ENCODE measurements at places on chromosomes 13 and 19. TPM values are rescaled to one million over a fixed set of nuclear protein-coding genes. Genes with fewer than 3 reads are reported as not detected.
A peak's percentile ranks its signal among the peaks of the same experiment; 100 is the strongest.

The NXNL1 gene
- not detected for total RNA-seq

The CBLC gene
- 27.2 TPM for total RNA-seq

DNA sequence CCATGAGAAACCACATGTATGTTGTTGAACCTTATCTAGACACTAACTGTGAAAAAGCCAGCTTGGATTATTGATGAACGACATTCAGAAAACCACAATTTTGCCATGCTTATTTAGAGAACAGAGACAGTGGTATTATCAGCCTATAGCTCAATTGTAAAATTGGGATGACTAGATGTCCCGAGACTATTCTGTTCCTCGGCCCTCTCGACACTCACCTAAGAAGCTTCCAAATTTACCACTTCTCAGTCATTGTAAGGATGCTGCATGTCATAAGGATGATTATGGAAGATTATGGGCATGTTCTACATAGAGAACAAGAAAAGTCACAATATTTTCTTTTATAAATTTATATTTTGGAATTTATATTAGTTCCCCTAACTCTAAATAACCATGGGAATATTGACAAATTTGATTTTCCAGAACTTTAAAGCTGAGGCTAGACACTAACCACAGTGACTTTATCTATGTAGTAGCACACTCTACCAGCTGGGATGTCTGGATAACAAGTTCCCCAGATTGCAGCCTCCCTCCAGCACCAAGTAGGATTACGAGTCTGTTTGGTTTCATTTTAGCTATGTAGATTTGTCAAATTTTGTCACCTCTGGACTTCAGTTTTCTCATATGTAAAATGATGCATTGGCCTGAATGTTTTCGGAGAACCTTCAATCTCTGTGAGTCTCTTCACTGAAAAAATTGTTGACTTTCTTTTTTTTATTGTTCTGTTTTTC lies 513.6 kb downstream of the IRS2 start:
- DNase-seq = no peak

GRCh38 chr19:15418231-15418578 lies 583 bp downstream of the AKAP8L start:
- peak; percentile 25 for DNase-seq

DNA sequence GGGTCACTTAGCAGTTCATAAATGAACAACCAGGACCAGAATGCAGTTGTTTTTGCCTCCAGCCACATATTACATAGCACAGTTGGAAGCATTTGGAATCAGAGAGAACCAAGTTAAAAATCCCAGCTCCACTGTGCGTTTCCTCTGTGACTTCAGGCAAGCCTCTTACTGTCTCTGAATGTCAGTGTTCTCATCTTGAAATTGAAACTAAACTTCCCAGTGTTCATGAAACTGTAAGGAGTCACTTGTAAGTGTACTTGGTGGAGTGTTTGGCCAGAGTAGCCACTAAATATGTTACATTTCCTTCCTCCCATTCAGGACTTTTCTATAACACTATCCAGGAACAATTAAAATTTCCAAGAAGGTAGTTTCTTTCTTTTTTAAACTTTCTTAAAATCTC lies 276.8 kb downstream of the KCNRG start:
- DNase-seq = no peak

DNA sequence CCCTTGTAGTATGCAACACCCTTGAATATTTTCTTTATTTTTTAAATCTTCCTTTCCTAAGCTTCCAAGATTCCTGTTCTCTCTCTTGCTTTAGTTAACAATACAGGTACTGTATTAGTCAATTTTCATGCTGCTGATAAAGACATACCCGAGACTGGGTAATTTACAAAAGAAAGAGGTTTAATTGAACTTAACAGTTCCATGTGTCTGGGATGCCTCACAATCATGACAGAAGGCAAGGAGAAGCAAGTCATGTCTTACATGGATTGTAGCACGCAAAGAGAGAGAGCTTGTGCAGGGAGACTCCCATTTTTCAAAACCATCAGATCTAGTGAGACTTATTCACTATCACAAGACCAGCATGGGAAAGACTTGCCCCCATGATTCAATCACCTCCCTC lies 1024.3 kb downstream of the PCDH9 start:
- DNase-seq = no peak

DNA sequence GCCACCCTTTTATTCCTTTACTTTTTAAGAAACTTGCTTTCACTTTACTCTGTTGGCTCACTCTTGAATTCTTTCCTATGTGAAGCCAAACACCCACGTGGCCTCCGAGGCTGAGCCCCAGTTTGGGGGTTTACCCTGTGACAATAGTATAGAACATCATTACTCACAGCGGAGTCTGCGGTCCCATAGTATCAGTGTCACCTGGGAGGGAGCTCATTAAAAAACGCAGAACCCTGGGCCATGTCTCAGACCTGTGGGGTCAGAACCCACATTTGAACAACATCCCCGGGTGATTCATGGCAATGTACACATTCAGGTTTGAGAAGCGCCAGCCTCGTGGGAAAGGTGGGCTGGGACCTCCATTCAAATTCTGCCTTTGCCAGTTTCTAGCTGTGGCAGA lies 36.0 kb upstream of the UBL3 start:
- no peak for DNase-seq

The FCER2 gene
- not detected for total RNA-seq

The DCT gene
- total RNA-seq = not detected

GRCh38 chr19:38664503-38665211 lies 17.2 kb downstream of the ACTN4 start:
- no peak for DNase-seq

DNA sequence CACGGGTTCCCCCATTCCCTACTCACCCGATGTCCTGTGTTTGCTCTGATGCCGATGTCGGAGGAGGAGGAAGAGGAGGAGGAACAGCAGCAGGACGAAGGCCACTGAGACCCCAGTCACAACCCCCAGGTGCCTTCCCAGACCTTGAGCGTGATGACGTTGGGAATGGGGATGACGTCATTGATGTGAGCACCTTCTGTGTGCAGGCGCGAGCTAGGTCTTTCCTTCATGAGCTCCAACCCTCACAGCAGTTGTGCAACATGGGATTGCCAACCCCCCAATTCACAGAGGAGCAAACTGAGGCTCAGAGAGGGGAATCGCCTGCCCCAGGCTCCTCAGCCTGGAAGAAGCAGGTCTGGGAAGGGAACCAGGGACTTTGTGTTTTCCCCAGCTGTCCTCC lies 4.2 kb downstream of the LILRB5 start:
- DNase-seq = no peak

DNA sequence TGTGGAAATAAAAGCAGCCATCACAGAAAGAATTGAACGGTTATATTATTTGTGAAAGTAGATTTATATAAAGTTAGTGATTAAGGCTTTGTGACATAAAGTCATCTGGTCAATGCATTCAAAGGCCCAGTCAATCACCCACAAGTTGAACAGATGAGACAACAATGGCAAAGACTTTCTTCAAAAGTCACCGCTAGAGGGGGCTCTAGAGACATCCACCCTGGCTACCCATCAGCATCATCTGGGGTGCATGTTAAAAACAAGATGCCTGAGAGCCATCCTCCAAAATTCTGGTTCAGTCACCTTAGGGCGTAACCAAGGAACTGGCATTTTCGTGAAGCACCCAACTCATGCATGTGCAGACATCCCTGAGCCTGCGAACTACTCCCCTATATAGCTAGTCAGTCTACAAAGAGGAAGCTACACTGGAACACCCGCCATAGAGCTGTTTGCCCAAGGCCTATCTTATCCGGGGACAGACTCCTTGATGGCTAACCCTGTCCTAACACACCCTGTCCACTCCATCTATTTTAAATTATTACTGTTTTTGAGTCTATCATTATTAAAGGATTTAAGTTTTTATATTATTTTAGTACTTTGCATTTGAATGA lies 970.5 kb downstream of the UQCRFS1 start:
- DNase-seq = no peak

- no peak for DNase-seq
Observed at GRCh38 chr13:93101226-93101734, 125.3 kb upstream of the GPC6 start.

DNA sequence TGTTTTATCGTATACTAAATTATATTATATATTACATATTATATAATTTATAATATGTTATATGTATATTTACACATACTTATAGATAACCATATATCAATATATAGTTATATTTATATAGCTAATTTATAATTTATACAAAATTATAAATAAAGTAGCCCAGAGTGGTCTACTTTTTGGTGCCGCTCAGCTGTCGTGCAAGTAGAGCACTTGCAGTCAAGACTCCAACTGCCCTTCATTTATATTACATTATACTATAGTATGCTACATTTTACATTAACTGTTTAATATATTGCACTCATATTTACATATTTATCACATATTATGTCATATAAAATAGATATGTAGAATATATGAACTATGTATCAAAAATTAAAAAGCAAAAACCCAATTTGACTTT lies 1124.7 kb upstream of the MIR17HG start:
- no peak for DNase-seq

The ZNF681 gene
- 3.5 TPM for total RNA-seq

The ECSIT gene
- total RNA-seq = 58.9 TPM

DNA sequence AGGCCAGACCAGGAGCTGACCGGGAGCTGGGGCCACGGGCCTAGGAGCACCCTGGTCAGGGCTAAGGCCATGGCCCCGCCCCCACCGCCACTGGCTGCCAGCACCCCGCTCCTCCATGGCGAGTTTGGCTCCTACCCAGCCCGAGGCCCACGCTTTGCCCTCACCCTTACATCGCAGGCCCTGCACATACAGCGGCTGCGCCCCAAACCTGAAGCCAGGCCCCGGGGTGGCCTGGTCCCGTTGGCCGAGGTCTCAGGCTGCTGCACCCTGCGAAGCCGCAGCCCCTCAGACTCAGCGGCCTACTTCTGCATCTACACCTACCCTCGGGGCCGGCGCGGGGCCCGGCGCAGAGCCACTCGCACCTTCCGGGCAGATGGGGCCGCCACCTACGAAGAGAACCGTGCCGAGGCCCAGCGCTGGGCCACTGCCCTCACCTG lies 6.6 kb downstream of the SPHK2 start:
- DNase-seq = no peak

The ZNF576 gene
- total RNA-seq = 6.9 TPM

The PLIN5 gene
- total RNA-seq = not detected

The MYO16 gene
- 1.2 TPM for total RNA-seq

GRCh38 chr13:43877326-43877725 lies 2.2 kb downstream of the CCDC122 start:
- no peak for DNase-seq

Data from epithelial cell of proximal tubule (primary cell).